ENCODE measurements at places on chromosomes 1 and 21. TPM values are rescaled to one million over a fixed set of nuclear protein-coding genes. Genes with fewer than 3 reads are reported as not detected.
A peak's percentile ranks its signal among the peaks of the same experiment; 100 is the strongest.

The ADARB1 gene
- total RNA-seq, result 76.7 TPM

The ERICH3 gene
- 0.14 TPM for total RNA-seq

The TBX15 gene
- total RNA-seq, result under 0.01 TPM

The LAMTOR2 gene
- total RNA-seq, result 58.4 TPM

The LRRC38 gene
- not detected for total RNA-seq

The ERVH48-1 gene
- total RNA-seq, result not detected

The MLLT11 gene
- total RNA-seq, result 2.1 TPM

The OR2L8 gene
- total RNA-seq, result not detected

The RIMS3 gene
- 4.3 TPM for total RNA-seq

The CYP4Z1 gene
- 1.9 TPM for total RNA-seq

The PBXIP1 gene
- 178 TPM for total RNA-seq

The SPRR2B gene
- not detected for total RNA-seq

The WNT3A gene
- not detected for total RNA-seq

GRCh38 chr1:150150133-150151021, 661 bp downstream of the PLEKHO1 start:
- peaks cover 9% of the 10 kb centered on the region for H3K36me3 ChIP-seq
- peak overlapping the region; percentile 98 for H3K27ac ChIP-seq
- peak overlapping the region; percentile 73 for H3K4me3 ChIP-seq
- peak; percentile 76 for DNase-seq
- no peaks in the 10 kb centered on the region for H3K27me3 ChIP-seq

DNA sequence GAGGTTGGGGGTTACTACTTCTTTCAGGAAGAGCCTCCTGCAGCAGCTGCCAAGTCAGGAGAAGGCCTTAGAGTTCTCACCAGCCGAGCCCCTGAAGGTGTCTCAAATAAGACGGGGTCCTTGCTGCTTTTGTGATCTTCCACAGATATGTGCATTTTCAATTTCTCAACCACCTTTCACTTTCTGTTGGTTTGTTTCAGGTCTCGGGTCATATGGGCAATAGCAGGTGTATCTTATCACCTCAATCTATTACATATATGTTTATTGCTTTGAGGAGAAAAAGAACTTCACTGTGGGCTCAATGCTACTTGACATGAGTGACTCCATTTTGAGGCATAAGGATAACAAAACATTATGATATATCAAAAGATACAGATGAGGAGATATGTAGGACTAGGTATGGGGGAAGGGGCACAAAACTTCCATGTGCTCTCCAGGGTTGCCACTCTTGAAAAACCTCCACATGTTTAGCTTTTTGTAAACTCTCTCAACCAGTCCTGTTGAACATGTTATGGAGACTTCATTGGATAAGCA, 1171.4 kb upstream of the ADGRL2 start:
- DNase-seq, result no peak
- no peaks in the 10 kb centered on the region for H3K27me3 ChIP-seq
- no peaks in the 10 kb centered on the region for H3K4me1 ChIP-seq

DNA sequence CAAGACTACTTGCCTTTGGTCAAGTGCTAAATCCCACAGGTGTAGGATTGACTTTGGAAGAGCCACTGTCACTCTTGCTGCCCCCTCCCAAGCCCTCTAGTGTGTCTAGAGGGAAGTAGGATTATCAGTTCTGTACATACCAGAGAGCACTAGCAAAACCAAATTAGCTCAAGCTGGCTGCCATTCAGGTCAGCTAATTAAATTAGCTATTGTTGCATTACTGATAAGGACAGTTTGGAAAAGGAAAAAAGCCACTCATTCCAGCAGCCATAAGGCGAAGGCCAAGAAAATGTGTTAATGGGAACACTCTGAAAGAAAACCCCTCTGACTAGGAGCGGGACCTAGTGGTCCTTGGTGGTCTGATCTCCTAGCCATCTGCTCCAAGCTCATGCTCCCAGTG, 321.7 kb downstream of the PBX1 start:
- no peaks in the 10 kb centered on the region for H3K27me3 ChIP-seq
- no peak overlapping the region for H3K27ac ChIP-seq
- peaks cover 20% of the 10 kb centered on the region for H3K4me1 ChIP-seq
- DNase-seq, result no peak

DNA sequence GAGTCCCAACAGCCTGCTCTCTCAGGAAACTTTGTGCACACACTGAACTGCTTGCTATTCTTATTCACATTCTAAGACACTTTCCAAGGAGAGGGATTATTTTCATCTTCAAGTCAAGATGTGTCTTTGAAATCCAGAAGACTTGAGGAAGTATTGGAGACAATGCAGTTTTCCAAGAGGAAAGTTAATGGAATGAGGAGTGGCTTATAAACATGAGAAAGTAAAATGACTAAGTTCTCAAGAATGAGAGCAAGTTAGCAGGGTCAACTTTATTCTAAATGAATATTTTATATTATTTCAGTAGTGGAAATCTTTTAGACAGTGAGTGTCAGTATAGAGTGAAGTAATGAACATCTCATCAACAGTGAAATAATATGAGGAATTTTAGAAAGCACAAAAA, 1239.3 kb downstream of the MRPL39 start:
- no peak for DNase-seq
- H3K4me3 ChIP-seq, result no peak overlapping the region
- H3K27me3 ChIP-seq, result no peaks in the 10 kb centered on the region

- no peak for DNase-seq
- no peaks in the 10 kb centered on the region for H3K36me3 ChIP-seq
- no peak overlapping the region for H3K27ac ChIP-seq
- H3K4me3 ChIP-seq, result no peak overlapping the region
- H3K27me3 ChIP-seq, result no peaks in the 10 kb centered on the region
- no peaks in the 10 kb centered on the region for H3K4me1 ChIP-seq
Measured at GRCh38 chr1:39063775-39064174, 37.6 kb downstream of the NDUFS5 start.

DNA sequence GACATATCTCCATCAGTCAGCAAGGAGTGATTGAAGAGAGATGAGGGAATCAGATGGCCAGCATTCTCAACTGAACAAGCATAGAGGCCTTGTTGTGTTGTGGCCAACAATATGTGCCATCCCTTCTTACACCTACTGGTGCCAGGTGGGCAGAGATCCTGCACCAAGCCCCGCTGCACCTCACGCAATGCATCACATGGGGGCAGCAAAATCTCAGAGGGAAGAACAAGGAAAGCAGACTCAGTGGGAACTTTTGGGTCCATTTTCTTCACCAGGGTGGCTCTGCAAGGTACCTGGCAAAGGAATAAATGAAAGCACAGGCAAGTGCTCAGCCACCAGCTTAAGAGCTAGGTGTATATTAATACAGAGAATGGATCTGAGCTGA, 33.2 kb downstream of the HSD3B2 start:
- no peaks in the 10 kb centered on the region for H3K4me1 ChIP-seq
- H3K27ac ChIP-seq, result no peak overlapping the region
- H3K27me3 ChIP-seq, result no peaks in the 10 kb centered on the region
- H3K4me3 ChIP-seq, result no peak overlapping the region

GRCh38 chr1:234610666-234611224, 767 bp upstream of the IRF2BP2 start:
- peak overlapping the region; percentile 90 for H3K4me3 ChIP-seq
- H3K27ac ChIP-seq, result peak overlapping the region; percentile 97
- no peaks in the 10 kb centered on the region for H3K27me3 ChIP-seq
- peaks cover 17% of the 10 kb centered on the region for H3K36me3 ChIP-seq
- H3K4me1 ChIP-seq, result peaks cover 34% of the 10 kb centered on the region
- peak; percentile 98 for DNase-seq

GRCh38 chr1:224791362-224791941, 138.0 kb upstream of the DNAH14 start:
- no peaks in the 10 kb centered on the region for H3K36me3 ChIP-seq
- no peak for DNase-seq
- H3K4me3 ChIP-seq, result no peak overlapping the region
- no peaks in the 10 kb centered on the region for H3K4me1 ChIP-seq
- no peak overlapping the region for H3K27ac ChIP-seq

DNA sequence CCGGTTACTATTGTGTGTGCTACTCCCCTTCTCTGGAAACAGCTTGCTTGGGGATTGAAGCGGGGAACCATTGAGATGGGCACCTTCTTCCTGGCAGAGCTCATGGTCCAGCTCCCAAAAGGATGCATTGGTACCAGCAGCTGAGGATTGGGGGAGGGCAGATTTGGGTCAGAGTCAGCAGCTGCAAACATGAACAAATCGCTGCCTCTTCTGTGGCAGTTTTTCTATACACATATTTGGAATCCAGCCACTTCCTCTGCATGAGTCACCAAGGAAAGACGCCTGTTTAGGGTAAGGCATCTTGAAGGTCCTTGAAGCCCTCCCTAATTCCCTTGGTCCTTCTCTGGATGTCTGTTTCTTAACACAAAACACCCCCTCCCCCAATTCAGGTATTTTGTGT, 104.7 kb downstream of the DAB1 start:
- H3K36me3 ChIP-seq, result no peaks in the 10 kb centered on the region
- H3K4me3 ChIP-seq, result no peak overlapping the region
- H3K4me1 ChIP-seq, result no peaks in the 10 kb centered on the region
- H3K27ac ChIP-seq, result no peak overlapping the region
- H3K27me3 ChIP-seq, result no peaks in the 10 kb centered on the region

GRCh38 chr1:14745789-14746188, 147.3 kb downstream of the KAZN start:
- H3K36me3 ChIP-seq, result no peaks in the 10 kb centered on the region
- DNase-seq, result no peak
- no peaks in the 10 kb centered on the region for H3K4me1 ChIP-seq
- no peak overlapping the region for H3K27ac ChIP-seq
- no peaks in the 10 kb centered on the region for H3K27me3 ChIP-seq

- H3K27ac ChIP-seq, result no peak overlapping the region
- no peaks in the 10 kb centered on the region for H3K27me3 ChIP-seq
- peaks cover 9% of the 10 kb centered on the region for H3K4me1 ChIP-seq
- DNase-seq, result no peak
Measured at GRCh38 chr1:33056426-33056825, 19.7 kb upstream of the AK2 start.

- H3K36me3 ChIP-seq, result no peaks in the 10 kb centered on the region
- H3K27me3 ChIP-seq, result no peaks in the 10 kb centered on the region
- H3K4me3 ChIP-seq, result no peak overlapping the region
- H3K4me1 ChIP-seq, result no peaks in the 10 kb centered on the region
- H3K27ac ChIP-seq, result no peak overlapping the region
Measured at GRCh38 chr1:199279872-199280645, 641.2 kb downstream of the PTPRC start.

DNA sequence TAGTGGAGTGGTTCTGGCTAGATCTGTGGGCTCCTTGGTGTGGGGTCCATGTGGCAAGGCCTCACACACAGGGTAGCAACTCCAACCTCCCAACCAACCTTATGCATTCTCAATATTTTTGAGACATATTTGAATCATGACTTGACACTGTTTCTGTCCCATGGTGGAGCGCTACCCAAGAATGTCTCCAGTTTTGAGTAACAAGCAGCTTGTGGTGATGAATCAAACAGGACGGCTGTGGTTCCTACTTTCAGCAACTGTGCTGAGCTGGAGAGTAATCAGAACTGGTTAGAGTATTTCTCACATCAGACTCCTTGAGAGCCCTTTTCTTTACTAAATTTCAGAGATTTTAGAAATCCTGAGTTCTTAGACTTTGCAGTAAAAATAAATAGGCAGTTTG, 3.1 kb downstream of the LCE3D start:
- H3K4me3 ChIP-seq, result no peak overlapping the region
- H3K27me3 ChIP-seq, result no peaks in the 10 kb centered on the region
- no peaks in the 10 kb centered on the region for H3K36me3 ChIP-seq
- H3K27ac ChIP-seq, result no peak overlapping the region
- DNase-seq, result no peak

GRCh38 chr1:226397011-226397926, 10.6 kb downstream of the PARP1 start:
- no peaks in the 10 kb centered on the region for H3K27me3 ChIP-seq
- peaks cover 47% of the 10 kb centered on the region for H3K4me1 ChIP-seq
- DNase-seq, result no peak
- H3K27ac ChIP-seq, result peak overlapping the region; percentile 93
- no peak overlapping the region for H3K4me3 ChIP-seq

GRCh38 chr1:172135076-172135672, 285.3 kb upstream of the C1orf105 start:
- H3K4me1 ChIP-seq, result peaks cover 16% of the 10 kb centered on the region
- H3K4me3 ChIP-seq, result no peak overlapping the region

DNA sequence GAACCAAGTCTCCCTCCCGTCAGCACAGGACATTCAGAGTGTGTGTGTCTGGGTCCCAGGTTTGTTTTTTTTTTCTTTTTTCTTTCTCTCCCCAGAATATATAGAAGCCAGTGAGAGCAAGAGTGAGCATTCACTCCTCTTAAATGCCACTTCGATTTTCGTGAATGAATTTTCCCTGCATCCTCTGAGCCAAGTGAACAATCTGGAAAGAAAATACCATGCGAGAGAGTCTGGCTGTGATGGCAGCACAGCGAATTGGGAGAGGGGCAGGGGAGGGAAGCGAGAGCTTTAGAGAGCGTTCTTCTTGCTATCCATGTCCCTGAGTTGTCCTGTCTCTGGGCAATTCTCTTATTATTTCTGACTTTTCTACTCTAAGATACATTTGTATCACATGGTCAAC, 76.0 kb upstream of the RAB3GAP2 start:
- no peaks in the 10 kb centered on the region for H3K27me3 ChIP-seq
- H3K36me3 ChIP-seq, result no peaks in the 10 kb centered on the region
- no peak overlapping the region for H3K4me3 ChIP-seq
- no peak for DNase-seq
- no peak overlapping the region for H3K27ac ChIP-seq

DNA sequence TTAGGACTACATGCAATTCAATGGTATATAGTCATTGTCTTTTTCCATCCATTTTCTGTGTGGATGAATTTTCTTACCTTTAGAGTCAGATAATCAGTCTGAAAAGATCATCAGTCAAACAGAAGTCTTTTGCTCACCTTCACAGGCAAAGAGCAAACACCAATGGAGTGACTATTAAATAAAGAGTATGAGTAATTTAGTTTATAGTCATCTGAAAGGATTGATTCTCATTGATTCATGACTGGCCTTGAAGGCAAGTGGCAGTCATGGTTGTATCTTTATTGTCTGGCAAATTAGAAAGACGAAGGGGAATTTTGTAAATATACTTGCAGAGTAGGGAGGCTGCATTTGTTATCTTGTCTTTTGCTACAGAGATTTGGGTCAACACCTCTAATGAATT, 89.9 kb downstream of the EPB41 start:
- DNase-seq, result no peak
- H3K36me3 ChIP-seq, result no peaks in the 10 kb centered on the region

DNA sequence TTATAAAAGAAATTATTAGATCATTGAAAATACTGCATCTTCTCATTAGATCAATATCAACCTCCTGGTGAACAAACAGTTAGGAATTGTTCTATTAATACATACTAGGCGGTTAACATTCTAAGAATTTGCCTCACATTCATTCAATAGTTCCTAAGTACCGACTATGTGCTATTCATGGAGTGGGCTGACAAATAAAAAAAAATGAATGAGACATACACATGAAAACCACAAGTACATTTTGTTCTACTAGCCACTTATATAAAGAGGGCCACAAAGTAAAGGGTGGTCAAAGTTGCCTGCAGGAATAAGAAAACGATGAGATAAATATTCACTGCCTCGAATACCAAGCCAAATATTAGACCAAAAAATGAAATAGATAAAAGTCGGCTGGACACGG, 294.4 kb downstream of the SDCCAG8 start:
- peaks cover 5% of the 10 kb centered on the region for H3K36me3 ChIP-seq
- H3K27me3 ChIP-seq, result no peaks in the 10 kb centered on the region
- H3K27ac ChIP-seq, result no peak overlapping the region
- no peaks in the 10 kb centered on the region for H3K4me1 ChIP-seq

Data from sigmoid colon (tissue), 7 donors.